ENCODE measurements at places on chromosomes 16 and 17. TPM values are rescaled to one million over a fixed set of nuclear protein-coding genes. Genes with fewer than 3 reads are reported as not detected.
A peak's percentile ranks its signal among the peaks of the same experiment; 100 is the strongest.

GRCh38 chr17:28871056-28871579, 16.3 kb downstream of the ERAL1 start:
- no peak for DNase-seq

DNA sequence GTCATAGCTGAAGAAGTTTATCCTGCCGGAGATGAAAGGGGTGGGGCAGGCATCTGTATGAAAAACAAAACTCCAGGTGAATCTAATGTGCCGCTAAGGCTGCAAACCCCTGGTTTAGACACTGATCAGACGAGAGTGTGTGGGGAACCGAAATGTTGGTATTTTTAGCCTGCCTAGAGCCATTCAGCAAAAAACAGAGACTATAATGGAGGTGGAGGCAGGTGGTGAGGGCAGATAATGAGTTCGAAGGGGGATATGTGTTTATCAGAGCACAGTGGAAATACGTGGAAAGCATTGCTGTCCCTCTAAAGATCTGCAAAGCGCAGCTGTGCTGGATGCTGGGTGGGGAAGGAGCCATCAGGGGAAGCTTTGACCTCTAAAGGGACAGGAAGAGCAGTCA, 127.5 kb upstream of the WSCD1 start:
- no peak for DNase-seq

GRCh38 chr16:23967775-23968174, 132.0 kb downstream of the PRKCB start:
- DNase-seq, result no peak

TRPV3 gene
- under 0.01 TPM for total RNA-seq

SDR42E1 gene
- total RNA-seq, result 17.9 TPM

CSF3 gene
- total RNA-seq, result not detected

GRCh38 chr17:524406-524950, 171.9 kb upstream of the RPH3AL start:
- no peak for DNase-seq

DNA sequence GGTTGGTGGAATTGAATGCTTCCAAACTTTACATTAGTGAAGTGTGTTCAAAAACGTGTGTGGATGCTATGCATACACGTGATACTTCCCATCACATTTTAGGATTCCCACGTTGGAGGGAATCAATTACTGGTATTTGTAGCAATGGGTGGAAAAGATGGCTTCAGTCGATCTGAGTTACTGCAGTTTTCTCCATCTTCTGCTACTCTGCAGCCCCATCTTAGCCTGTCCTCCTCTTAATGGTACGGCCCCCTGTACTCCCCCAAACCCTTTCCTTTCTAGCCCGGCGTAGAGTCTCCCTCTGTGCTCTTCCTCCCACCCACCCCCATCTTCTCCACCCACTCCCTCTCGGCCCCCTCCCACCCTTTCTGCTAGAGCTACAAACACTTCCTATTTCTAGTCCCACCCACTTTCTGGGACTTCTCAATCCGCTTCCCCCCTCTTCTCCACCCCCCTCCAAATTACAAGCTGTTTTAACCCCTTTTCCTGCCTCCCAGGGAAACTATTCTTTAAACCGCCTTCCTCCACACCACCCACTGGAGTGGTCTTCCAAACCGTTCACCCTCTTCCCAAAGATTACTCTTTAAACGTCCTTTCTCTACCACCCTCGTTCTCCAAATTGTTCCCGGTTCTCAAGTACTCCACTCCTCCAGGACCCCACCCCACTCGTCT, 1.1 kb downstream of the CHTF8 start:
- no peak for DNase-seq

- DNase-seq, result peak; percentile 81
These were observed 50.2 kb downstream of the DNAH3 start for GRCh38 chr16:21100447-21100846.

GRCh38 chr17:8791910-8792270, 7.3 kb downstream of the MFSD6L start:
- DNase-seq, result peak; percentile 57

PMP22 gene
- total RNA-seq, result 3.1 TPM

- DNase-seq, result no peak
These were observed 115.6 kb downstream of the GAS7 start for GRCh38 chr17:10082795-10083194.

DNA sequence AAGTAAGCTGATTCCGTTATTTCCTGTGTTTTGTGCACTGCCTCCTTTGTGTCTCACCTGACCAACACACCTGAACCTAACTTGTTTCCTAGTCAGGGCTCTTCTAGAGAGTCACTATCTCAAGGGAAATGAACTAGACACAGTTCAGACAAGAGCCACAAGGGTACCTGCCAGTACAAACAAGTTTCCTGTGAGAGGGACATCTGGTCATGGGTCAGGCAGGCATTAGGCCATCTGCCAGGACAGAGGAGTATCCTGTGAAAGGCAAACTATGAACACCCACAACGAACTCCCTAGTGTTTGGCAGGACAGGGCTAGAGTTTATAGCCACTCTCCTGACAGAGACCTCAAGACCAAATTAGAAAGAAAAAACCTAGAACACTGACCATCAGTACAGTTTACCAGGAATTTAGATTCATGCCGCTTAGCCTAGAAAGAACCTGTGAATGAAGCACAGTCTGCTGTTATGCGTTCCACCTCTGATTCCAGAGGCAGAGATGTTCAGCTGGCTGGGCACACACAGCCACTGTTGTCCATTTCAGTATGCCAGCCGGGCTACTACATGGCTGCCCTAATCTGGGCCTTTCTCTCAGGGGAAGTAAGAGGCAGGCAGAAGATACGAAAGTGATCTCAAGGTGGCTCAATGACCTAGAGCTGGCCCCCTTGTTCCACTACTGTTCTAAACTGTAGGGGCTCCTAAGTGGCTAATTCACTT, 20.7 kb upstream of the GLG1 start:
- peak; percentile 30 for DNase-seq

KREMEN2 gene
- 0.50 TPM for total RNA-seq

NUDT7 gene
- total RNA-seq, result 4.1 TPM

DHRS7C gene
- not detected for total RNA-seq

DNA sequence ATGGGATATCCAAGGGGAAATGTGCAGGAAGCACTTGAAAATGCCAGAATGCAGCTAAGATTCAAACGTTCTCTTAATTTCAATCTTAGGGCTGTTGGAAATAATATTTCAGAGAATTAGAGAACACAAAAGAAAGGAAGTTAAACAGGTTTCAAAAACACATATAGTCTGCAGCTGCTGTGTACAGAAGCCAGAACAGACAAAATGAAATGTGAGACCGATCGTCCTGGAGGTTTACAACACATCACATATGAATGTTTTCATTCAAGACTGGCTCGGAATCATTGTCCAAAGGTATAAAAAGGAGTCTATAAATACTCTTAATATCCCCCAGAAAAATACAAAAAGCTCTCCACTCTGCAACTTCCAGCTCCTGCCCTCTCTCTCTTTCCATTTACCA, 14.3 kb downstream of the CYTH1 start:
- DNase-seq, result no peak

GRCh38 chr17:79543531-79543930, 67.3 kb downstream of the RBFOX3 start:
- peak; percentile 2 for DNase-seq

DNA sequence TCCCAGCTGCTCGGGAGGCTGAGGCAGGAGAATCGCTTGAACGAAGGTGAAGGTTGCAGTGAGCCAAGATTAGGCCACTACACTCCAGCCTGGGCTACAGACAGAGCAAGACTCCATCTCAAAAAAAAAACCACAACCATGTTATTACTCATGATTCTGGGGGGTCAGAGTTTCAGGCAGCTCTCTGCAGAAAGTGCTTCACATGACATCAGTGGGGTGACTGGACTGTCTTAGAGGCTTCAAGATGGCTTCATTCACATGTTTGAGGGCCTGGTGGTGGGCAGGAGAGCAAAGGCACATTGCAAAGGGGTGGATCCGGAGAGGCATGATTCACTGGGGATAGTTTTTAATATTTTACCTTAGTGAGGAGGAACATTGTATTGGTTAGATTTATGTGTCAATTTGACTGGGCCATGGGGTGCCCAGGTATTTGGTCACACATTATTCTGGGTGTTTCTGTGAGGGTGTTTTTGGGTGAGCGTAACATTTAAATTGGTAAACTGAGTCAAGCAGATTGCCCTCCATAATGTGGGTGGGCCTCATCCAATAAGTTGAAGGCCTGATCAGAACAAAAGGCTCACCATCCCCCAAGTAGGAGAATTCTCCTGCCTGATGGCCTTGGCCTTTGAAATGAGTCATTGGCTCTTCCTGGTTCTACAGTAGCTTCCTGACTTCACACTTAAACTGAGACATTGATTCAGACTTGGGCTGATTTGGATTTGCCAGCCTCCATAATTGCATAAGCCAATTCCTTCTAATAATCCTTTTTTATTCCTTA, 109.8 kb downstream of the GOSR1 start:
- peak; percentile 73 for DNase-seq

TP53TG3C gene
- not detected for total RNA-seq

DNA sequence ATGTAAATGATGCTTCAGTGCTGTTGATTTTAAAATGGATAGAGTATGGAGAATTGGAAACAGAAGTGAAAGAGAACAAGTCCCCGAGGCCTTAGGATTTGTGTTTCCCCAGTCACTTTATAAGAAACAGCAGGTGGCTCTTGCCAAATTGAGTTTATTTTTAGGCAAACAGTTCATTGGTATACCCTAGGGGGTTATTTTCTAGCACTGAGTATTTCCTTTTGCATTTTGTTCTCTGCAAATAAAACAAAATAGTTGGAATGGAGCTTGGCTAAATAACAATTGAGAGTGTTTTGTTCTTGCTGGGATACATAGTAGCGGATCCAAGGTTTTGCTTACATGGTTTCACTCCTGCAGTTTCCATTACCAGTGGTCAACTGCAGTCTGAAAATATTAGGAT, 591.1 kb upstream of the C16orf82 start:
- no peak for DNase-seq

DNA sequence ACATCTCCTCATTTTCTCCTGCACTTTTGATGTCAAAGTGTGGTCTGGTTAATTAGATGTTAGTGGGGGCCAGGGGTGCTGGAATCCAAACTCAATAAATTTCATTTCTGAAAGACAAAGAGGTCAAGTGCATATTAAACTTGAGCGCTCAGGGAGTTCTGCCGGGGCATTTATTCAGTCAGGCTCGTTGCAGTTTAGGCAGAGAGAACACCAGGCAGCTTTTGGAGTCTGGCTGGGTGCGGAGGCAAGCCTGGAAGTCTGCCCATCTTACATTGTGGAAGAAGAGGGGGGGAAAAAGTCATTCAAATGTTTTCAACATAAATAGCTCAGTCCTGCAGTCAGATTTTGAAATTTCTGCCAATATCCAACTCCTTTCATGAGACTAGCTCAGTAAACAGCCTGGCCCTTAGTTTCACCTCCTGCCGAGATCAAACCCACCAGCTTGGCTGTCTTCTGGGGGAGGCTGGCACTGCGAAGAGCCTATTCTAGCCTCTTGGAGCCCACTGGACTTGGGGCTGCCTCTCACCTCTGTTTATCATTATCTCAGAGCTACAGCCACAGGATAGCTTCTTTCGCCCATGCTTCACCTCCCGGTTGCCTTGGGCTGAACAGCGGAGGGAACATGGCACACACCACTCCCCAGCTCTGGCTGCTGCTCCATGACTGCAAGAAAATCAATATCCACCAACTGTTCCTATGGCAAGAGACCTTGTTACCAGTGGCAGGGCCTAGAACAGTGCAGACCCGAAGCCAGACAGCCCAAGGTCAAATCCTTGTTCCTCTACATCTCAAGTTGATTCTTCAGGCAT, 177.4 kb upstream of the CDH5 start:
- no peak for DNase-seq

TNS4 gene
- total RNA-seq, result 0.69 TPM

DNA sequence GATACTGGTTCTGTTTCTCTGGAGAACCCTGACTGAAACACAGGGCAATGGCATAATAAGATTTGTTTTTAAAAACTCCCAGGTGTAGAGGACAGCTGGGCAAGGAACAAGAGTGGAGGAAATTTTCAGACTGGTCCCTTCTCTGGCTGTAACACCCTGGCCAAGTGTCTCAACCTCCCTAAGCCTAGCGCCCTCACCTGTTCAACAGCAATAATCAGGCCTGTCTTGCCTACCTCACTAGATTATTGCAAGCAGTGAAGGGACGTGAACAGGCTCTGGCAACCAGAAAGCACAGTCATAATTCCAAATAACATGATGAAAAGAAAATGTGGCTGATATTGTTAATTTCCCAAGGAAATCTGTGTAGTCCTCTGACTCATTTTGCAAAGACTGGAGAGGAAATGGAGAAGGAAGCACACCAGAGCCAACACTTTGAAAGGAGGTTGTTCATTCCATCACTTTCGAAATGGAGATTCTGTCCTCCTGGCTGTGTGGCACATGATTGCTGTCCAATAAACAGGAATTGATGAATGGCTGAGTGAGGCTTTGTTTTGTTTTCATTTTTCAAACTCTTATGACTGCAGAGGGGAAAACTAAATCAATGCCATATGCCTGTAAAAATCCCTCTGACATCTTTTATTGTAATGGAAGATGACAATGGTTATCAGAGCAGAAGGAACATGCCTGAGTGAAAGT, 87.5 kb upstream of the HLF start:
- no peak for DNase-seq

- DNase-seq, result peak; percentile 82
These were observed 91.5 kb upstream of the TMEM97 start for GRCh38 chr17:28227316-28228108.

Data from renal cortical epithelial cell (primary cell).